8988T (cell line): ENCODE measurements at places on chromosomes 2 and 18.

DNA sequence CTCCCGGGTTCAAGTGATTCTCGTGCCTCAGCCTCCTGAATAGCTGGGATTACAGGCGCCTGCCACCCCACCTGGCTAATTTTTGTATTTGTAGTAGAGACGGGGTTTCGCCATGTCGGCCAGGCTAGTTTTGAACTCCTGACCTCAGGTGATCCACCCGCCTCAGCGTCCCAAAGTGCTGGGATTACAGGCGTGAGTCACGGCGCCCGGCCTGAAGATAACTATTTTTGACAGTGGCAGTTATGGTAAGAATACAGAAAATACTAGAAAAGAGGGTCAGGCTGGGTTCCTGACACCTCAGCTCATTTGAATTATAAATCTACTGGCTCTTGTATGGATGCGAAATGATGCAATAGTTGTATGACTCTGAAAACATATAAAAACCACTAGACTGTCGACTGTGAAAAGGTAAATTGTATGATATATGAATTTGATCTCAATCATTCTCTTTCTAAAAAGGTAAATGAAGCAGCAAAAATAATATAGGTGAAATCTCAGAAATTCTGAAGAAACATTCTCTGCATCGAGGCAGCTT lies 11.1 kb upstream of the DGKD start:
- no peak for DNase-seq

GRCh38 chr2:241771286-241772062 lies 5.1 kb upstream of the GAL3ST2 start:
- DNase-seq, result peak; percentile 27

- DNase-seq, result no peak
These were observed 73.6 kb downstream of the DPP4 start for GRCh38 chr2:162000431-162000830.

- no peak for DNase-seq
These were observed 13.4 kb downstream of the MYO3B start for GRCh38 chr2:170191166-170191866.

DNA sequence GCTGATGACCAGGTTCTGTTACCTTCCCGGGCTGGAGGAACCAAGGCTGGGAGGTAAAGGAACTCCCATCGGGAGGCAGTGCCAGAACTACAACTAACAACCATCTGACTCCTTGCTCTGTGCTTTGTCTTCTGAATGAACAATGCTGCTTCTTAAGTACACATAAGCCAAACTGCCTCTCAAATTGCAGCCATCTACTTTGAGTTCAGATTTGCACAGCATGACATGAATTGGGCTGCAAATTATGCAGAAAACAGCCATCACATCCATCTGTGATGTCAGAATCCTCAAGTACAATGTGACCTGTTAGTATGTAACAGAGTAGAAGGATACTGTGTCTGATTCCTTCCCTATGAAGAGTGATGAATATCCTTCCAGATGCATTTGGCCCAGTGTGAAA lies 290.6 kb downstream of the ZNF521 start:
- no peak for DNase-seq

- DNase-seq, result no peak
These were observed 31.8 kb downstream of the SMAD2 start for GRCh38 chr18:47898696-47899095.

GRCh38 chr2:11467129-11467649 lies 1.2 kb upstream of the E2F6 start:
- no peak for DNase-seq

- DNase-seq, result no peak
These were observed 19.0 kb downstream of the NABP1 start for GRCh38 chr2:191696966-191697365.

GRCh38 chr18:46171331-46171730 lies 67.1 kb downstream of the HAUS1 start:
- no peak for DNase-seq

- DNase-seq, result no peak
These were observed 31.2 kb upstream of the ROCK2 start for GRCh38 chr2:11375689-11376027.

DNA sequence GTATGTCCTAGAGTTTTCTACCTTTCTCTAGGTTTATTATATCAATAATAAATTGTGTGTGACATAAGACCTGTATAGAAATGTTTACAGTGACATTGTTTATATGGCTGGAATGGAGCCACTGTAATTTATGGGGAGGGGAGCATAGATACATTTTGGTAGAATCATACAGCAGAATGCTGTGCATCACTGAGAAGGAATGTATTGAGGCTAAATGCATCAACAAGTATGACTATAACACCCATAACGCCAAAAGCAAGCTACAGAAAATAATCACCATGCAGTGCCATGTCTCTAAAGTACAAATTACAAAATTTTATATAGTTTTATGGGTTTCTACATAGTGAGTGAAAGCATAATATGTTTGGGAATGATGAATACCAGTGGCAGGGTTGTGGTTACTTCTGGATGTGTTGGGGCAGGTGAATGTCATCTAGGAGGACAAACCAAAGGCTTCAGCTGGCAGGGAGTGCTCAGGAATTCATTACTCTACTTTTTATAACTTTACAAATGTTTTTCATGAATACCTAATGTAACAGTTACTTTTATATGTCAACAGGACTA lies 226.0 kb upstream of the NETO1 start:
- no peak for DNase-seq

GRCh38 chr2:42979870-42980763 lies 187.7 kb upstream of the HAAO start:
- no peak for DNase-seq
